ENCODE measurements at places on chromosomes 1 and 21.

- H3K36me3 ChIP-seq, result no peaks in the 10 kb centered on the region
Observed at GRCh38 chr1:18386591-18386990, 94.1 kb upstream of the KLHDC7A start.

- H3K27ac ChIP-seq, result no peak overlapping the region
- H3K4me1 ChIP-seq, result no peaks in the 10 kb centered on the region
- peaks cover 4% of the 10 kb centered on the region for H3K27me3 ChIP-seq
- DNase-seq, result no peak
Observed at GRCh38 chr1:57468641-57469523, 45.0 kb upstream of the DAB1 start.

DNA sequence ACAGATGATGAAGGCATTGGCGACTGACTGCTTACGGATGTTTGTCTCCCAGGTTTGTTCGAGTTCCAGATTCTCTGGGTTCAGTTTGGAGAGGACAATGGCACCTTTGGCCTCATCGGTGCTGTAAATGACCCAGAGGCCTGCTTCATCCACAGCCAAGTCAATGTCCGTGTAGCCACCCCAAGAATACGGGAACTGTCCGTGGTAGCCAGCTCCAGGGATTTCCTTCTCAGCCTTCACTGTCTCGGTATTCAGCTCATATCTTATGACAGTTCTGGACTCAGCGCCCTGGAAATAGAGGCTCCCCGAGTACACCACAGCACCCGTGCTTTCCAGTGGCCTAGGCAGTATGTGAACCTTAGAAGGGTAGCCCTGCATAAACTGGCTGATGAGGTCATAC lies 14.1 kb downstream of the MYOCOS start:
- peaks cover 4% of the 10 kb centered on the region for H3K27me3 ChIP-seq
- no peak overlapping the region for H3K27ac ChIP-seq
- H3K4me1 ChIP-seq, result no peaks in the 10 kb centered on the region
- no peaks in the 10 kb centered on the region for H3K36me3 ChIP-seq
- no peak overlapping the region for H3K4me3 ChIP-seq

- H3K27ac ChIP-seq, result no peak overlapping the region
- H3K36me3 ChIP-seq, result no peaks in the 10 kb centered on the region
- H3K4me1 ChIP-seq, result no peaks in the 10 kb centered on the region
- no peak overlapping the region for H3K4me3 ChIP-seq
- peaks cover 2% of the 10 kb centered on the region for H3K27me3 ChIP-seq
- DNase-seq, result no peak
Observed at GRCh38 chr21:38307771-38308531, 51.2 kb downstream of the KCNJ15 start.

DNA sequence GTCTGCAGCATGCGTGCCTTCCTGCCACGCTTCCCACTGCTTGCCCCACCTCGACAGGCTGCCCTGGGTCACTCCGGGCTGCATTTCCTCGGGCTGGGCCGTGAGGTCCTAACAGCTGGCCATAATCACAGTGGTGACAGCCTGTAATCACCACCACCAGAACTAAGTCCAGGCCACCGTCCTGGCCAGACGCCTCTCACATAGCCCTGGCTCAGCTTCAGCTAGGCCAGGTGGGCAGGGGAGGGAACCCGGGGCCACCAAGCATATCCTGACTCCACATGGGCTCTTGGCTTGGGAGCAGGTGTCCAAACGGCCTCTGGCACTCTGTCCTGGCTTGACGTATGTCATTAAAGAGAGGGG lies 229.5 kb downstream of the TRABD2B start:
- no peak for DNase-seq
- no peaks in the 10 kb centered on the region for H3K36me3 ChIP-seq
- H3K27ac ChIP-seq, result no peak overlapping the region
- H3K4me3 ChIP-seq, result no peak overlapping the region
- H3K27me3 ChIP-seq, result peaks cover 5% of the 10 kb centered on the region

DNA sequence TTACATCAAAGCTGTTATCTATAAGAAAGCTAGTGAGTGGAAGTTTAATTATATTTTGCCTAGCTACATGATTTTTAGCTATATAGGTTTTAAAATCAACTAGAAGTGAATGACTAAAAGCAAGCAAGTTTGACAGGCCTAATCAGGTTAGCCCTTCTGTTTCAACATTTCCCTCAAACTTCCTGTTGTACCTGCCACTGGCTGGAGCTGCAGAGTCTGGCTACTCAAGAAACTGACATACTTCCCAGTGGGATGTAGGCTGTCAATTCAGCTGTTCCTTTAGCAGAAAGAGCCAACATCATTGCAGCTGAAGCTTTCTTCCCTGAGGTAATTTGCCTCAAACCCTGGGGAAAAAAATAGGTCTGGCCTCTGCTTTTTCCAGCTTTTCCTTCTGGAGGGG lies 87.1 kb upstream of the TNR start:
- no peak overlapping the region for H3K27ac ChIP-seq
- H3K27me3 ChIP-seq, result peaks cover 5% of the 10 kb centered on the region
- no peak overlapping the region for H3K4me3 ChIP-seq
- H3K4me1 ChIP-seq, result no peaks in the 10 kb centered on the region
- no peak for DNase-seq

DNA sequence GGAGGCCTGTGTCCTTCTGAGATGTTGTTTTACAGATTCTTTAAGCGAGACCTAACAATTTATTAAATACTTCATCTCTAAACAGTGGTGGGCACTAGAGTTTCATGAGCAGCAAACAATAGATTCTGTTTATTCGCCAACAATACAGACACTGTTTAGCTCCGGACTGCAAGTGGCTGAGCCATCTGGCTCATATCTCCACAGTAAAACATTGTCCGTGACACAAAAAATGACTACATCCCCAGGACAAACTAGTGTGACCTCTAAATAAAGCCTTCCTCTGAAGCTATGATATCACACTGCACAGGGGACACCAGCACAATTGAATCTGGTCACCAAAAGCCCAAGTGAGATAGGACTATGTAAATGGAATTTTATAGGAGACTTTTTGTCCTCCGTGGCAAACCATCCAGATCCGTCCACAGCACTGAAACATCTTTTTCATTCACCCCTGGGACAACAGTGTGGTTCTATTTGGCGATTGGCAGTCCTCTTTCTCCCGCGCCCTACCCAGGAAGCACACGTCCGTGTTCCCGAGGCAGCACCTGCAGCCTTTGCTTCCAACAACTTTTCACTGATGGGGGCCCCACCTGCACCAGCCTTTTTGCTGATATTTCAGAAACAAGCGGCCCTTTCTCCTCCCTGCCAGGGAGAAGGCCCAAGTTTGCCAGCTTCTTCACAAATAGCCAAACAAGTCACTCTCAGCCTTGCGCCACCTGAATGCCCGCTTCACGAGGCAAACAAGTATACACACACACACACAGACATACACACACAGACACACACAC lies 47.4 kb downstream of the OLIG1 start:
- H3K4me3 ChIP-seq, result no peak overlapping the region
- no peaks in the 10 kb centered on the region for H3K4me1 ChIP-seq
- no peak for DNase-seq
- no peaks in the 10 kb centered on the region for H3K36me3 ChIP-seq
- peaks cover 17% of the 10 kb centered on the region for H3K27me3 ChIP-seq

GRCh38 chr1:180278596-180279395 lies 48.7 kb downstream of the LHX4 start:
- H3K4me3 ChIP-seq, result no peak overlapping the region
- H3K36me3 ChIP-seq, result peaks cover 19% of the 10 kb centered on the region
- DNase-seq, result no peak

DNA sequence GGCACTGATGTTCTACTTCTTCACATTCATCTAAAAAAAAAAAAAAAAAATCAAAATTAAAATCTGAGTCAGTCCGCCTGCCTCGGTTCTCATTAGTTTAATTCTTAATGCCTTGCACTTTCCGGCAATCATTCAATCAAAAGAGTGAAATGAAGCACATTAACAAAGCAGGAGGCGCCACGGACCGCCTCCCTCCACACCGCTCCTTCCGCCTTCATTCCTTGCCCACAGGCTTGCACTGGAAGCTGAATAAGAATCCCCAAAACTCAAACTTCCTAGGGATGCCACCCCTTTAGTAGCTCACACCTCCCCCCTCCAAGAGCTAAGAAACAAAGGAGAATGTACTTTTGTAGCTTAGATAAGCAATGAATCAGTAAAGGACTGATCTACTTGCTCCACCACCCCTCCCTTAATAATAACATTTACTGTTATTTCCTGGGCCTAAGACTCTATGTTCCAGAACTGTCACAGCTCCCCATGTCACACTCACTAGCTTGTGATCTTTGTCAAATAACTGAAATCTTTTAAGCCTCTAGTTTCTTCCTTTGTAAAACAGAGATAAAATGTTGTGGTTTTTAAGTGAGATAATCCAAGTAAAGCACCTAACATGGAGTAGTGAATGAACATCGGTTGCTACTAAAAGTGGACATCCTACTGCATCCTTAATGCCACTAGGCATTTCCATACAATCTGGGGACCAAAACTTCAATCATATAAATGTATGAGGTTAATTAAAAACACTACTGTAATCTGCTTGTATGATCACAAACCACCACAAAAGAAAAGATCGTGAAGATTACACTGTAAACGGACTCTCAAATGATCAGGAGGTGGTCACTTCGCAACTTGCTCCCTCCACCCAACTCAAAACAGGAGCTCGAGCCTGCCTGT lies 27.4 kb downstream of the LGALS8 start:
- no peak overlapping the region for H3K4me3 ChIP-seq
- H3K27me3 ChIP-seq, result no peaks in the 10 kb centered on the region
- H3K36me3 ChIP-seq, result peaks cover 48% of the 10 kb centered on the region
- DNase-seq, result no peak
- H3K4me1 ChIP-seq, result peaks cover 4% of the 10 kb centered on the region
- H3K27ac ChIP-seq, result no peak overlapping the region

- no peak for DNase-seq
- no peak overlapping the region for H3K27ac ChIP-seq
- H3K4me3 ChIP-seq, result no peak overlapping the region
- peaks cover 25% of the 10 kb centered on the region for H3K36me3 ChIP-seq
Observed at GRCh38 chr1:77175230-77175844, 43.9 kb downstream of the PIGK start.

- no peak overlapping the region for H3K4me3 ChIP-seq
- H3K36me3 ChIP-seq, result no peaks in the 10 kb centered on the region
- no peaks in the 10 kb centered on the region for H3K27me3 ChIP-seq
- DNase-seq, result no peak
- H3K4me1 ChIP-seq, result no peaks in the 10 kb centered on the region
- H3K27ac ChIP-seq, result no peak overlapping the region
Observed at GRCh38 chr1:80202118-80202517, 1195.6 kb upstream of the ADGRL4 start.

DNA sequence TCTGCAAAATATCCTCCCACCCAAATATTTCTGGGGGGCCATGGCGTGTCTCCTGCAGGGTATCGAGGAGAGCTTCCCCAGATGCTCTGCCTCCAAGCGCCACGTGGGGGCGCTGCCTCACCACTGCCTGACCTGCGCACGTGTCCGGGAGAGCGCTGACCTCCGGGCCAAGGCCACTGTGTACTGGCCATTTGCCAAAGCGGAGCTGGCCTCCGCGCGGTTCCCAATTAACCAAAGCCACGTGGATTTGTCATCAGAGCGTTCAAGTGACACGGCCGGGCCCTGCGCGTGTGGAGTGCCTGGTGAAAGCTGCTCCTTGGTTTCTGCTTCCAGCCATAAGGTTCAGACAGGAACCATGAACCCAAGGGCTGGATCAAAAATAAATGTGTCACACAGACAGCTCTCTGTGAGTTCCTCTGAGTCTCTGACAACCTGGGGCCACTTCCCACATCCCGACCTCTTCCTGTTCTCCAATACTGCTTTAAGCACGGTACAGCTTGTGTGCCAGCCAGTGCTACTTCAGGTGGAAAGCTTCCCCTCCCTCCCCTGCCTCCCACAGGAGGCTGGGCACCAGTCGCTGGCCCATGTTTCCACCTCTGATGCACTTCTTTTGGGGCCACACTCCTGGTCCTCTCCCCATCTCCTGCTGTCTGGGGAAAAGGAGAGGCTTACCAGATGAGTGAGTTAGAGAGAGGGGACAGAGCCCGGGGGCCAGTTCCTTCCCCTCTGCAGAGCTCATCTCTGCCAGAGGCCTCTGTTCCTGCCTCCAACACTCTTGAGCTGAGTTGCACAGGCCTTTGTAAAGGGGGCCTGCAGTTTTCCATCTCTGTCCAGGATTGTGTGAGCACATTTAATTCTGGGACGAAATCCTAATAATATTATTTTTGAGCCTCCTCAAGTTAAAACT lies 26.1 kb downstream of the ZP4 start:
- no peak for DNase-seq
- no peak overlapping the region for H3K4me3 ChIP-seq
- H3K27ac ChIP-seq, result no peak overlapping the region
- H3K27me3 ChIP-seq, result peaks cover 2% of the 10 kb centered on the region
- peaks cover 2% of the 10 kb centered on the region for H3K4me1 ChIP-seq
- no peaks in the 10 kb centered on the region for H3K36me3 ChIP-seq
